Stimulated activated CD4-positive, alpha-beta T cell treated with anti-CD3 and anti-CD28 coated beads, Interleukin-15, amount 100 ng/mL, for 1 hour (primary cell): ENCODE measurements at places on chromosomes 4 and X.

DNA sequence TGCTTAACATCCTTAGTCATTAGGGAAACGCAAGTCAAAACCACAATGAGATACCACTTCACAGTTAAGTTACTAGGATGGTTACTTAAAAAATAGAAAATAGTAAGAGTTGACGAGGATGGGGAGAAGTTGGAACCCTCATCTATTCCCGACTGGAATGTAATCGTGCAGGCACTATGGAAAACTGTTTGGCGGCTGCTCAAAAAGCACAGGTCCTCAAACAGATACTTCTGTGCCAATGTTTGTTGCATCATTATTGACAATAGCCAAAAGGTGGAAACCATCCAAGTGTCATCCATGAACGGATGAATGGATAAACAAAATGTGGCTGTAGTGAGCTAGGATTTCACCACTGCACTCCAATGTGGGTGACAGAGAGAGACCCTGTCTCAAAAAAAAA lies 11.7 kb downstream of the CTAG1B start:
- DNase-seq, result no peak

- no peak for DNase-seq
These were observed 1.2 kb downstream of the TLR6 start for GRCh38 chr4:38855466-38855865.

- no peak for DNase-seq
These were observed 39.0 kb downstream of the STX18 start for GRCh38 chr4:4502694-4503311.

DNA sequence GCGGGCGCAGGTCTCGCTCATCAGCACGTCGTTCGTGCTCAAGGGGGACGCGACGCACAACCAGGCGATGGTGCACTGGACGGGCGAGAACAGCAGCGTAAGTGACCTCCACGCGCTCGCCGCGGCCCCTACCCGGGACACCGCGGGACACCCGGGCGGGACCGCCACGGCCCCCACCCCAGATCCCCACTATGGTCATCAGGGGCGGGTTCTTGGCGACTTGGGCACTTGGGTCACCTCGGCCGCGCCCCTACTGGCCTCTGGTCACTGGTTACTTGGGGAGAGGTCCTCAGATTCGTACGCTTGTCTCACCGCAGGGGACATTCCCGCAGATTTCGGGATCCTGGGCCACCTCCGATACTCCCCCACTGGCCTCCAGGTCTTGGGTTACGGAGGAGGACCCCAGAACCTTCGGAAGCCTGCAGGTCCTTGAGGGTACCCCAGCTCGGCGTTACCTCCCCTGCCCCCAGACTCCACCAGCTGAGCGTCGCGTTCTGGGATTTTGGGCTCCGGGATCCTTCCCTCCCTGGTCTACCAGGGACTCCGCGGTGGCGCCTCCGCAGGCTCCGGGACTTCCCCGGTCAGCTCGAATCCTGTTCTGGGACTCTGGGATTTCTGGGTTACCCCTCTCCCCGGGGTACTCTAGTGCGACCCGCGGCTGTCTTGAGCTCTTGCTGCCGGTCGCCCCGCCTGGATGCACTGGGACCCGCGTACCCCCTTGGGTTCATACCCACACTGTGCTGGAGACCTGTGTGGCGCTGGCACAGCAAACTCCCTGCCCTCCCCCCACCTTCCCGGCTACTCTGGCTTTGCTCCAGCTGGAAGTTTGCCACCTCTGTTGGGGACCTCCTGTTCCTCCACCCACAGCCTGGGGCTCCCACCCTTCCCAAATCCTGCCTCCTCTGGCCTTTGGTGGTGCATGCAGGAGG lies 956 bp downstream of the SORCS2 start:
- no peak for DNase-seq

- no peak for DNase-seq
These were observed 235.9 kb downstream of the OR13H1 start for GRCh38 chrX:131779741-131780140.

- no peak for DNase-seq
These were observed 64.0 kb downstream of the RASGEF1B start for GRCh38 chr4:81407726-81408125.

- DNase-seq, result no peak
These were observed 18.3 kb upstream of the HTRA3 start for GRCh38 chr4:8251110-8251883.

DNA sequence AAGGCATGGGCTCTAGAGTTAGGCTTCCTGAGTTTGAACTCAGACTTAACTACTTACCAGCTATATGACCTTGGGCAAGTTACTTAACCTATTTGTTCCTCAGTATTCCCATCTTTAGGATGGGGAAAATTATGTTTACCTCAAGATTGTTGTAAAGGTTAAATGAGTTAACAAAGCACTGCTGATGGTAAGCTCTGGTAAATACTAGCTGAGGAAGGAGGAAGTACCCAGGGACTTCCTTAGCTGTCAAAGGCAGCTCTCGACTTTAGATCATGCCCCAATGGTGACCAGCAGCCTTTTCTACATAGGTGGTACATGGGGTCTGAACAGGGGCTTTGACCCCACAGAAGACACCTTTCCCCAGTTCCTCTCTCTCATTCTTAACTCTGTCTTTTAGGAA lies 20.1 kb downstream of the ATP7A start:
- DNase-seq, result no peak

- DNase-seq, result no peak
These were observed 404.0 kb upstream of the F9 start for GRCh38 chrX:139126493-139126892.

DNA sequence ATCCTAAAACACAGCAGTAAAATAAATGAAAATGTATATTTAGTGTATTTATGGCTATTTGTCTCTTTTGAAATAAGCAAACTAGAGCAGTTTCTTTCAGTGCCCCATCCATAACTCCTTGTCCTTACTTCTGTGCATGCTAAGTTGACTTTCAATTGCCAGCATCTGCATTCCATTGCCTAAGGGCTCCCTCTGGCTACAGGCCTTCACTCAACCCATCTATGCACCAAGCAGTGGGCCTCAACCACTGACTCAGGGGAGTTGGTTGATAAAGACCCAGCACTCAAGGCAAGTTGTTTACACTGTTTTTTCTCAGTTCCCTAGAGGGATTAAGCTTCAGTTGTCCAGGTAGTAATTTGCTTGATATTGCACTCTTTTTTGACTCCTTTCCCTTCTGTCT lies 265.7 kb downstream of the IQCM start:
- DNase-seq, result no peak

- DNase-seq, result no peak
These were observed 80.4 kb downstream of the TET2 start for GRCh38 chr4:105227054-105227453.

DNA sequence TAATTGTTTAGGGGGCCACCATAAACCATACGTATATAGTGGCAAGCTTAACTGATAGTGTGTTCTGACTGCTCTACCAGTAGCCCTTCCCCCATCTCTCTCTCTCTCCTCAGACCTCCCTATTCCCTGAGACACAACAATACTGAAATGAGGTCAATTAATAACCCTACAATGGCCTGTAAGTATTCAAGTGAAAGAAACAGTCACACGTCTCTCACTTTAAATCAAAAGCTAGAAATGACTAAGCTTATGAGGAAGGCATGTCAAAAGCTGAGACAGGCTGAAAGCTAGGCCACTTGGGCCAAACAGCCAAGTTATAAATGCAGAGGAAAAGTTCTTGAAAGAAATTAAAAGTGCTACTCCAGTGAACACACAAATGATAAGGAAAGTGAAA lies 78.0 kb downstream of the PRDM5 start:
- DNase-seq, result no peak

GRCh38 chr4:26342328-26343037 lies 21.7 kb downstream of the RBPJ start:
- DNase-seq, result no peak

DNA sequence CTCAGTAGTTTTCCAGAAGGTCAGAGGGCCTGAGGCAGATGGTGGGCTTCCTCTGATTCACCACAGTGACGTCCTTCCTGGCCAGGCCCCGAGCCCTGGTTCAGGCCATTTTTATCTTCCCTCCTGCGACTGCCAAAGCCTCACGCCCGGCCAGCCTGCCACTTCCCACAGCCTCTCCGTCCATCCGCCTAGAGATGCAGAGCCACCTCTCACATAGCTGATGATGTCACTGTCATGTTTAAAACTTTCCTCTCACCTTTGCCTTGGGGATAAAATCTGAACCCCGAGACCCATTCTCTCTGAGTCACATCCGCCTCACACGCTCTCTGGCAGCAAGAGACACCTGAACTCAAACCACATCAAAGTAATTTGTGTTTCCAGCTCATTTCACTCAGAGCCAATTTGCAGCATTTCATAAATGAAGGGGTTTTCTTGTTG lies 175.3 kb downstream of the QDPR start:
- DNase-seq, result peak; percentile 44

GRCh38 chrX:33205321-33205720 lies 6.0 kb downstream of the DMD start:
- no peak for DNase-seq

- DNase-seq, result no peak
These were observed 142.7 kb upstream of the MAP3K15 start for GRCh38 chrX:19658030-19658429.

GRCh38 chrX:53281321-53281822 lies at the start of gene IQSEC2:
TSS of gene IQSEC2 (minus strand) at chrX:53281584.
- no peak for DNase-seq

DNA sequence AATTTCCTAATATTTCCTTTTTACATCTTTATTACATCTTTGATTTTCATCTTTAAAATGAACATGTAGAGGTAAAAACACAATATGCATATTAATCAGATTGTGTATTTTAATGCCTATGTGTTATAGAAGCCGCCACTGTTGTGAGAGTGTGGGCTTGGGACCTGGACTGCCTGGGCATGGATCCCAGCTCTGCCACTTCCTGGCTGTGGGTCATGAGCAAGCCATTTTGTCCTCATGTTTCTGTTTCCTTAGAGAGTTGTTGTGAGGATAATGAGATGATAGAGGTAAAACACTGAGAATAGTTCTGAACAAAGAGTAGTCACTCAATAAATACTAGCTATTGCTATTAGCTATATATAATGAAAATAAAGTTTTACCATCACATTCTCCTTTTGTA lies 38.4 kb upstream of the SCOC start:
- no peak for DNase-seq

DNA sequence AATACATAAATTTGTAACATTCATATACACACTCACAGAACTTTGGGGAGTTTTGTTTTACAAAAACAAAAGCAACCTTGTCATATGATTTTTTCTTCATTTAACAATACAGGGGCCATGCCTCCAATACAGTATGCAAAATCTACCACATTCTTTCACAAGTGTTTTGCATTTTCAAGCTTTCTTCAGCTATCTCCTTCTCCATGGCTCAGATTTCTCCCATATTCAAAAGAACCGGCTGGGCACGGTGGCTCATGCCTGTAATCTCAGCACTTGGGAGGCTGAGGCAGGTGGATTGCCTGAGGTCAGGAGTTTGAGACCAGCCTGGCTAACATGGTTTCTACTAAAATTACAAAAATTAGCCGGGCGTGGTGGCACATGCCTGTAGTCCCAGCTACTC lies 4.1 kb downstream of the TEX13B start:
- no peak for DNase-seq

- no peak for DNase-seq
These were observed 178.4 kb downstream of the ANKRD50 start for GRCh38 chr4:124534131-124534530.

DNA sequence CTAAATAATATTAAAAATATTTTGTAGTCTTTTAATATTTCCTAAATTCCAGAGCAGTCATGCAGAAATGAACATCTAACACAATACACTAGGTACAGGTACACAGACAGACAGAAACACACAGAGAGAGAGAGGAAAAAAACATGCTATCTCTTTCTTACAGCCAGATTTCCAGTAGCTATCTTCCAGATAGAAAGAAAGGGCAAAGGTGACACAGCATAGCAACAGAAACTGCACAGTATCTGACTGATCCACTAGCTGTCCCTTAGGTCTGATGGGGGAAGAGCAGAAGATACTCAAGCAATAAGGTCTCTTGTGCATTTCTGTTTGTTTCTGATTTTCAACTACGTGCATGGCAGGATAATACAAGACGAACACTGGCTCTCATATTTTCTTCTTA lies 7.8 kb downstream of the FBXW7 start:
- no peak for DNase-seq

DNA sequence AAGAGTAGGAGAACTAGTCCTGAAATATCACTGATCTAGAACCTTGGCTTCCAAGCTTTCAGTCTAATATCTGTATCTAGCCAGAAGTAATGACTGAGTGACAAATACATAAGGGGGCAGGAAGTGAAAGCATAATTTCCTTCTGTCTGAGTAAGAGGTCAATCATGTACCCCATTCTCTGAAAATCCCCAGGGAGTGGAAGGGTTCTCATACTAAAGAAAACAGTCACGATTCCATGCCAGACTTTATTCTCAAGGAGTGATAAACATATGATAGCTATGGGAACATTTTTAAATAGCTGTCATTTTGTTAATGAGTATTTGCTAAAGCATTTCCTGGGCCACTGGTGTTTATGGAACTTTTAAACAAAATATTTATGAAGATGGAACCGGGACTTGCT lies 308.5 kb downstream of the ARHGAP24 start:
- no peak for DNase-seq
